NCI-H524 (cell line): ENCODE measurements at places on chromosomes 7 and 10.
A peak's percentile ranks its signal among the peaks of the same experiment; 100 is the strongest.

DNA sequence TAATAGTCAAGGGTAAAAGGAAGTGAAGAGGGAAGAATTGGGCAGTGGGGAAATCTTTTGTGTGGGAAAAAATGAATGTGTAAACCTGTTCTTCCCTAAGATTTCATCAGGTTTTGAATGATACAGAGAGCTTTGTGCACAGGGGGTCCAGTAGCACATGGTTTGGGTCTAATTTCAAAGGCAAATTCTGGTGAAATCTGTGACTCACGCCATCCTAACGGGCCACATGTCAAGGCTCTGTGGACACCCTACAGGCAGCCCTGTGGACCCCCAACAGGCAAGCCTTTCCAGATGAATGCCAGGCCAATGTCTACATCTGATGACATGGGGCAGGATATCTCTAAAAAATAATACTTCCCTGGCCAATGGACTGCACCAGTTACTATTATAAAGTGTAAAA lies 309.8 kb downstream of the PARD3 start:
- no peak for DNase-seq

DNA sequence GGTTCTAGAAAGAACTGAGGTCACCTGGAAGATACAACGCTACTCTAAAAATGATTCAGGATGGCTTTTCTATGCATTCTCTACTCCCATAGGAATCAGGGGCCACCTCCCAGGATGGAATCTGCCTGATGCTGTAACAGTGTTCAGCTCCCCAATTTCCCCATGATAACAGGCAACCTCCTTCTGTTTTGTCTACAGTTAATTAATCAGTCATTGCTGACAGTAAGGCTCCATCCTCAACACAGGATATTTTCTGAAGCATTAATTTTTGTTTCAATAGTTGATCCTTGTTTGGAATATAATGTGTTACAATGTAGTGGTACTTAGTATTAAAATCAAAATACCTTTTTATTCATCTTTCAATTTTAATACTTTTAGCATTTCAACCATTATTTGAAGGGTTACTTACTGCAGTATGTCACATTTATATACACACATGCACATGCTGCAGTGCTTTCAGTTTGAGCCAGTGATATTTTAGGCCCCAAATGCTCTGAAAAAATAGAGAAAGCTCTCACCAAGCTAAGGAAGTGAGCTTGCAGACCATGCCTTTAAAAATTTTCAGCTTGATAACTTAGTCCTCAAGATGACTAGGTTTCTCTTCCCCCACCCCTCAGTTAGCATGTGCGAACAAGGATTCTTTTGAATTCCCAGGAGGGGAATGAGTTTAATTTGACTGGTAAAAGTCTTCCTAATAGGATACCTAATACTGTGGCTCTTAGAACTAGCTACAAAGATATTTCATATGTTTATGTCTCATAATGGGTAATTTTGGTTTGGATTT lies 592 bp upstream of the PIK3CG start:
- DNase-seq, result no peak

DNA sequence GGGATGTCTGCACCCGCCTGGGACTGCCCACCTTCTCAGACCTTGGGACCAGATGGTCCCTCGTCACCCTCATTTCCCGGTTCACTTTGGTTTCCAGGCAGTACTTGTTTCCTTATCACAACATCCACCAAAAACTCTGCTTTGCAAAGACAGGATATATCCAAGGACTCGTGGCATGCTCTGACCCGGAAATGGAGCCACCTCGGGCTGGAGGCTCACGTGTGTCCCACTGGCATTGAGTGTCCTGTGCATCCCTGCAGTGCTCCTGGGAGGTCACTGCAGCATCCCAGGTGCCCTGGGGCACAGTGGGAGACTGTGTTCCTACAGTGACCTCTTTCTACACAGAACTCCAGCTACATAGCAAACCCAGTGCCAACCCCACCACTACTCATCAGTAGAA lies 611.9 kb upstream of the FOXK1 start:
- no peak for DNase-seq

DNA sequence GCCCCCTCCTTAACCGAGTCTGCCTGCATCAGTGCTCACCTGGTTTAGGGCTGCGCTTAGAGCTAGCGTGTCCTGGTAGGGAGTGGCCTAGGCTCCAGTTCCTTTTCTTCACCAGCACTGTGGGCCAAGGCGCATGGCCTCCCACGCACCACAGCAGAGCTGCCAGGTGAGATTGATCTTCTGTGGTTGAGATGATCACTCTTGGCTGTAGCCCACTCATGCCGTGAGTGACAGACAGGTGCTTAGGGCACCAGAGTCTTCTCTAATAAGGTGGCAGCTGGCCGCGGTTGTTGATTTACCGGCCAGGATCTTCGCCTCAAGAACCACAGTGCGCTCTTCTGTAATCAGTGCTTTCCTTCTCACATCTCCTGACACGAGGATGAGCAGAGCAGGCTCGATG lies 157.2 kb upstream of the INSYN2A start:
- DNase-seq, result peak; percentile 79

- peak; percentile 30 for DNase-seq
Observed at GRCh38 chr7:2082139-2082998, 150.4 kb downstream of the MAD1L1 start.

- peak; percentile 32 for DNase-seq
Observed at GRCh38 chr7:25632616-25633015, 404.3 kb upstream of the NPVF start.

- no peak for DNase-seq
Observed at GRCh38 chr7:23687011-23687410, 7.0 kb downstream of the FAM221A start.

DNA sequence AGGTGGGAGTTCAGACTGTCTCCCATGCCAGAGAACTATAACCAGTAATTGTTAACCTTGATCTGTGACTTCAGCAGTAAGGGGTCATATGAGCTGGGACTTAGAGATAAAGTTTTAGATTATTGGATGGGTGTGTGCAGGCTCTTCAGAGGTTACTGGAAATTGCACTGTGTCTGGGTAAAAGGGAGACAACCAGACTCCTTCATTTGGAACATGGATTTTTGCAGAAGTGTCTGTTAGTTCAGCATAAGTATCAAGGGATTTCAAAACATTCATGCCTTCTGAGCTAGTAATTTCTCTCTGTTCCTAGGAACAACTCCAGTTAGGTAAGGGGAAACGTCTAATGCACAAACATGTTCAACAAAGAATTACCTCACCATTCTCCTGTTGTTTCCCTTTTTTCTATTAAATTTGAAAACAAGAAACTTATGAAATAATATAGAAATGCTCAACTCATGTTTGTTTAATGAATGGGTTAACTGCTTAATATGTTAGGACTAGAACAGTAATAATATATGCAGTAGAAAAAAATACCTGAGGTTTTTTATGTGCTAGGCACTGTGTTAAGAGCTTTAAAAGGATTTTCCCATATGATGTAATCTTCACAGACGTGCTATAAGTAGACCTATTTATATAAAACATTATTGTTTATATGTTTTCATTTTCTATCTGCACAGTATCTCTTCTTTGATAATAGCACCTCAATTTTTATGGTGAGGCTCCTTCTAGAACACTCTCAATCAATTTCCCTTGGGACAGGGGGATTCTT lies 233.0 kb downstream of the CACNA2D1 start:
- no peak for DNase-seq

- DNase-seq, result no peak
Observed at GRCh38 chr10:102342958-102343357, 52.5 kb upstream of the NFKB2 start.

- no peak for DNase-seq
Observed at GRCh38 chr10:123607386-123607785, 58.8 kb upstream of the GPR26 start.

DNA sequence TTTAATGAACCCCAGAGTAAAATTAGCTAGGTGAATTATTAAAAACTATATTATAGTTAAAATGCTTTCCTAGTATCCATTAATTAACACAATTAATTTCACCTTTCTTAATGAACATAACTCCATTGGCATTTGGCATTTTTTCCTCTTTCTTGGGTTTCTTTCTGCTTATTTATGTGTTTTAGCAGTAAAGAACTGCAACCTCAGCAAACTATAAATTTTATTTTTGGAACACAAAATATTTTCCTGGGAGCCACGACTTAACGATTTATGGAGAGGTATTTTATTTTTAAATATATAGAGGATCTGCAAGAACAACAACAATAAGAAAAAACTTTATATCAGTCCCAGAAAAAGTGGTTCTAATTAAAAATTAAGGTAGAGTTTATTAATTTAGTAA lies 447.4 kb upstream of the ETV1 start:
- no peak for DNase-seq

- no peak for DNase-seq
Observed at GRCh38 chr10:73872190-73872710, 2.1 kb downstream of the CAMK2G start.

DNA sequence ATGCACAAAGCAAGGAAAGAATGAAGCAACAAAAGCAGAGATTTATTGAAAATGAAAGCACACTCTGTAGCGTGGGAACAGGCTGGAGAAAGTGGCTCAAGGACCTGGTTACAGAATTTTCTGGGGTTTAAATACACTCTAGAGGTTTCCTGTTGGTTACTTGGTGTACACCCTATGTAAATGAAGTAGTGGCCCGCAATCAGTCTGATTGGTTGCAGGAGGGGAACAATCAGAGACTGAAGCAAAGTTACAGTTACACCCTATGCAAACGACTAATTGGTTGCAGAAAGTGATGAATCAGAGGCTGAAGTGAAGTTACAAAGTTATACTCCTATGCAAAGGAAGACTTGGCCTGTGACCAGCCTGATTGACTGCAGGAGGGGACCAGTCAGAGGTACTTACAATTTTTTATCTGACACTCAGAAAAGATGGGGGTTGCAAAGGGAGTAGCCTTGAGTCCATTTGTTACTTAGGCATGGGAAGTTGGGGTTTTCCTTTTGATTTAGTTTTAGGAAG lies 3.6 kb upstream of the MTPN start:
- DNase-seq, result no peak

DNA sequence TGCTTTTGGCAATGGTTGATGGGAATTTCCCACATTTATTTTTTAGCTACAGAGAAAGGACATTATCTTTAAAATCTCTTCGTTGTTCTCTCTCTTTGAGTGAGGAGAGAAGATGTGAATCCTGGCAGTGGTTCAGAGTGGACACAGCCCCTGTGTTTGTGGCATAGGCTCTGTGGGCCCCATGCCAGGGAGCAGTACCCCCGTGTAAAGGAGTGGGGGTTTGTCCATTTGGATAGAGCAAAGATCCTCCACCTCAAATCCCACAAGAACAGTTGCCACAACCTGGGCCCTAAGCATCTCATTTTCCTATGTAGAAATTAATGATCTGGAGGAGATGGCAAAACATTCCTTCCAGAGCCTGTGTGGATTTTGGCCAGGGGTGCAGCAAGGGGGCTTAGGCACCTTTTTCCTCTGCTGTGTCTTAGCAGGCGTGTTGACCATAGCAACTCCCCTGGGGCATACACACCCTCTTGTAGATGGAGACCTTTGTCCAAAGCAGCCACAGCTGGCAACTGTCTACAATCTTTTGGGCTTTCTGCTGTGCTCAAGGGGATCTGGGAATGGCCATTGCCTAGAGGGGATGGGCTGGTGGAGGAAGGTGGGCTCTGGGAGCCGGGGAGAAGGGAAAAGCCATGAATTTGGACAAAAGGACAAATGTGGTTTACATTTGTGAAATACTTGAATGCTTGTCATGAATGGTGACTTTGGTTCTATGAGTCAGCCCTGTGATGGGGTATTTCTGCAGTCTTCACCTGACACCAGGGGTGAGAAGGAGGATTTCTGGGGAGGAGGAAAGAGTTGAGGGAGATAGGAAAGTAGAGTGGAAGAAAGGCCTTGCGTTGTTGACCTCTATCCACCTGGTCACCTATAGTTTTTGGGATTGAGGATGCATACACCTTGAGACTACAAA lies 92.0 kb downstream of the TCF7L2 start:
- DNase-seq, result no peak

- DNase-seq, result no peak
Observed at GRCh38 chr7:121493553-121493952, 97.4 kb upstream of the FAM3C start.

DNA sequence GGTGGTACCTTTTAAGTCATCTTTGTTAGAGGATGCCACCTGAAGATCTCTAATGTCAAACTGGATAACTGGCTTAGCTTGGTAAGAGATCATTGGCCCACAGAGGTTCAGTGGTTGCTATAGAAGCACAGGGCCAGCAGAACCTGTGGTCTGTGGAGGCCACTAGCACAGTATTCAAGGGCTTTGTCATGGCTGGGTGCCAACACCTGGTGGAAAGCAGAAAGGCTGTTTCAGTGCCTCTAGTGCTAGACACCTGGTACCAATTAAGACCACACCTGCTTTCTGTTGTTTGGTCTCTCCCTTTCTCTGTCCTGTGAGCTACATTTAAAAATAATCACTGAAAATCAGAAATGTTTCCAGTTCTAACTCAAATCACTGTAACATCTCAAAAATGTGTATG lies 10.0 kb upstream of the PCGF5 start:
- DNase-seq, result no peak

DNA sequence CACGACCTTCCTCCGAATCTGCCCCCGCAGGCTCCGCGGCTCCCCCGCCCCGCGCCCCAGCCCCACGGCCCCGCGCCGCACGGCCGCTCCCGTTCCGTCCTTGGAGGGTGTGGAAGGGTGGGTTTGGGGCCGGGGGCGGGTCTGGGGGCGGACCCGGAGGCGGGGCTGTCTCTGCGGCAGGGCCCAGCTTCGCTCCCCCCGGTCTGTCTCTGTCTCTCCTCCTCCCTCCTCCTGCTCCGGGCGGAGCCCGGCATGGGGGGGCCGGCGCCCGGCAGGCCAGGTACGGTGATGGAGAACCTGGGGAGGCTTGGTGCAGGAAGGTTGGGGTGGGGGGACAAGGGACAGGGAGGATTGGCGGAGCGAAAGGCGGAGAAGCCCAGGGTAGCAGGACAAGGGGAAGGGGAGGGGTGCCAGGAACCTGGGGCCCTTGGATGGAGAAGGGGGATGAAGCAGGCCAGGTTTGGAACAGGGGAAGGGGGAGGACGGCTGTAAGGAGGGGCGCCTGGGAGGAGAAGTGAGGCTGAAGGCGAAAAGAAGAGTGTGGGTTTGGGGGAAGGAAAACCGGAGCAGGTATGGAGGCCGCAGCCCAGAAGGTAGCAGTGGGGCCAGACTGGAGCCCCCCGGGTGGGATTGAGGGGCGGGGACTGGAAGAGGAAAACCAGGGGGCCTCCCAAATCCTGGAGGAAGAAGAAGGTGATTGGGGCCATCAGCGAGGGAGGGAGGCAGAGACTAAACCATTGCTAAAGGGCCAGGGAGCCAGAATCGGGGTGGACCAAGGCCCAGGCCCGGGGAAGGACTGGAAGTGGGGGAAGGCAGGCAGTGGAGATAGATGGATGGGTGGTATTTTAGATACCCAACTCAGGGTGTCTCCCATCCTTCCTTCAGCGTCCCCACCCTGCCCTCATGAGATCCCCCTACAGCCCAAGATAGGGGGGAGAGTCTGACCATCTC lies at the start of gene NYAP1:
Gene NYAP1 (plus strand): TSS at position 206 of the 951 bp plus-strand sequence. CDS start 1,385 bp downstream, outside the sequence.
- DNase-seq, result no peak

GRCh38 chr10:28769091-28769604 lies 91.8 kb downstream of the BAMBI start:
- DNase-seq, result peak; percentile 25

GRCh38 chr7:149291036-149291780 lies 29.2 kb downstream of the ZNF783 start:
- DNase-seq, result no peak

DNA sequence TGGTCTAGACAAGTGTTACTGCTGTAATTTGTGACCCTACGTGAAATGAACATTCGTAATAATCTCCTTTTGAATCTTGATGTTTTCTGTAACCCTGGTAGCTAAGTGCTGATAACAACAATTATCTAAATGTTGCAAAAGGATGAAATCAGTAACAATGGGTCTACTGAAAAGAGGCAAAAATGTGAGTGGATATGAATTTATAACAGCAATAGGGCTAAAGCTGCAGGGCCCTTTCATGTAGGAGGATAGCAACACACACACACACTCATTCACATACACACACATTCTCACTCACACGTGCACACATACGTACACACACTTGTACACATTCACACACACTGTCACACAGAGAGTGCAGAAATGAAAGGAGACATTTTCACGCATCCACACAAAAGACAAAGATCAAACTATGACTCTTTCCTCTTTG lies 200.8 kb upstream of the NEBL start:
- DNase-seq, result no peak
